CD4-positive, alpha-beta T cell treated with Interleukin-4 for 1 hour (primary cell): ENCODE measurements at places on chromosomes 3 and 15.

DNA sequence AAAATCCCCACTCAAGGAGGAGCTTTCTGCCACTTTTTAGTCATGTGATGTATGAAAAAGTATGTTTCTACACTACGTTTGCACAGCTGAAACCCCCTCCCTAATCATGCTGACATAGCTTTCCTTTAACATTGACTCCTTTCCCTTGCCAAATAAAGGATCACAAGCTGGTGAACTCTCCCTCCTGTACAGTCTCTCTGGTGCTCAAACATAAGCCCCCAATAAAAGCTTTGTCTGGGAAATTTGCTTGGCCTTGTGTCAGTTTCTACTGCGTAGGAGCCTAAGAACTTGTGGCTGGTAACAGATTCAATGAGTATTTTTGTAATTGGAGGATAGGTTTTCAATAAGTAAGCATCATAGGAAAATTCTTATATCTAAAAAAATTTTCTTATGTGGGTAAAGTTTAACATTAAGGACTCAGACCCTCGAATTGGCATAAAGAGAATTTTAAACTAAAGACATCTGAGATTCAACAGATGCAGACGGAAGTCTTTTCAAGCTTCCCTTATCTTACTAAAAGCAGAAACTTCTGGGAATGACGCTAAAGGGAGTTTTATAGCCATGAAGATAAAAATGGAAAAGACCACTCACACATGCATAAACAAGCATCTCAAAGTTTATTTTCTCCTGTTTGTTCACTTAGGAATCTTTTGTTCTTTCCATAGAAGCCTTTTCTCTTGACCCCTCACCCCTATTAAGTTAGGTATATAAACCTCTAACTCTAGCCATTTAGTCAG, 44.1 kb upstream of the P2RY1 start:
- DNase-seq, result no peak

- DNase-seq, result no peak
These were observed 18.7 kb downstream of the TMF1 start for GRCh38 chr3:69033470-69033869.

DNA sequence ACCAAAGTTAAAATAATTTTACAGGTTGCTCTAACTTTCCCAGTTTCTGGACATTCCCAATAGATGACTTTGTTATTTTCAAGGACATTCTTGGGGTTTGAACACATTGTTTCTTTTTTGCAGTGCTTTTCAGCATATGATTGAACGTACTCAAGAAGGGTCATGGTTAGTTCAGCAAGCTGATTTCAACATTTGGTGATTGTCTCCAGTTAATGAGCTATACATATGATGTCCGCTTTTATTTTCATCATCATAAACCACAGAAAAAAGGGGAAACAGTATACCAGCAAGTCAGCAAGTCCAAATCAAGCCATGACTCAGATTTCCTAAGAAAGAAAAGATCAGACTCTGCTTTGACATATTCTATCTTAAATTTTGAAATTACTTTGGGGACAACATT, 69.4 kb downstream of the B3GALNT1 start:
- peak; percentile 11 for DNase-seq

DNA sequence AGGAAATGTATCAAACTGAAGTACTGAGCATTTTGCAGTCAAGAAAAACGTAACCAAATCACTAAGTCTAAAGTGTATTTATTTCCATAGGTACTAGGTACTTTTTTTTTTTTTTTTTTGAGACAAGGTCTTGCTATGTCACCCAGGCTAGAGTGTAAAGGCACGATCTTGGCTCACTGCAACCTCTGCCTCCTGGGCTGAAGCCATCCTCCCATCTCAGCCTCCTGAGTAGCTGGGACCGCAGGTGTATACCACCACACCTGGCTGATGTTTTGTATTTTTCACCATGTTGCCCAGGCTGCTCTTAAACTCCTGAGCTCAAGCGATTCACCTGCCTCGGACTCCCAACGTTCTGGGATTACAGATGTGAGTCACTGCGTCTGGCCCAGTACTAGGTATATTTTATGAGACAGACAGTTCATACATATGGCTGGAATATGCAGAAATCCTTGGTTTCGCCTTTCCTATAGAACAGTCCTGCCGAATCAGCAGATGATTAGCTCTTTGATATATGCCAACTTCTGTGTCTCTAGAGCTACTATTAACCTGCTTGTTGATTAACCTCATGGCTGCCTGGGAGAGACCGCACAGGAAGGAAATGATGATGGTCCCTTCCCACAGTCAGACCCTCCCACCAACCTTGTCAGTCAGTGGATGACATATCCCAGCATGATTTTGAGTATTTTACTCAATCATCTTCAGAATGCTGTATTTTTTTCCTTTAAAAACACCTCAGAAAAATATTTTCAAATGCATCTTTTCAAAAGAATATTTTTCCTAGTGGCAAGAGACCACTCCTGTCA, 32.3 kb downstream of the TMOD3 start:
- peak; percentile 76 for DNase-seq

- DNase-seq, result no peak
These were observed 205.6 kb upstream of the PROK2 start for GRCh38 chr3:71990545-71990944.

DNA sequence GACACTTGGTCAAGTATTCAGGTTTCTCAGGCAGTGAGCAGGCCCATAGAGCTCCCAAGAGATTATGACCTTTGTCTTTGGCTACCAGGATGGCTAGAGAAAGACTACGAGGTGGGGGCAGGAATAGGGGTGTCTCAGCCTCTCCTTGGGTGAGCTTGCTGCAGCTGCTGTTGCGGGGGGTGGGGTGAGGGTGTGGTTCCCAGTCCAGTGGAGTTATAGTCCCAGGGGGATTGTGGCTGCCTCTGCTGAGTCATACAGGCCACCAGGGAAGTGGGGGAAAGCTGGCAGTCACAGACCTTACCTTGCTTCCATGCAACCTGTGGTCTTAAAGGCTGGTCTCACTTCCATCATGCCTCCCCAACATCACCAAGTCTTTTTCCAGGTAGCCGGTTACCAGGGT, 31.7 kb downstream of the ATP2C1 start:
- DNase-seq, result peak; percentile 13
